Stimulated activated CD8-positive, alpha-beta memory T cell treated with anti-CD3 and anti-CD28 coated beads, Interleukin-7, amount 100 ng/mL, for 1 hour (primary cell): ENCODE measurements at places on chromosomes 11 and 22.

- no peak for DNase-seq
Measured at GRCh38 chr11:76742902-76743301, 40.3 kb upstream of the TSKU start.

DNA sequence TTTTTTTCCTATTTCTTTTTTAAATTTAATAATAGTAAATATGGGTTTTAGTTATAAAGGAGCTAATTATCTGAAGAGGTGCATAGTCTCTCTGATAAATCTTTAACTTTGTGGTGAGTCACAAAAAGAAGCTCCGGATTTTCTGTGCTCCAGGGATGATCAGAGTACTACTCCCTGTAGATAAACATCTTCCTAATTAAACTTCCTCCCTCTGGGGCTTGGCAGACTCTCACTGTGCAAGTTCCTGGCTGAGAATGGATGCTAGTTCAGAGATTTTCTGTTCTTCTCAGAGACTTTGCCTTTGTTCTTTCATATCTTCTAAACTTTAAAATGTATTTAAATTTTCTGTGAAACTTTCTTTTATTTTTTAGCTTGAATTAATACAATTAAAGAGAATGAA is at the start of gene OR10G7:
TSS of gene OR10G7 (minus strand) at position 72 of the 400 bp plus-strand sequence. CDS start 2,324 bp downstream, outside the sequence.
- DNase-seq, result no peak

- DNase-seq, result no peak
Measured at GRCh38 chr11:123587044-123587443, 67.4 kb downstream of the SCN3B start.

DNA sequence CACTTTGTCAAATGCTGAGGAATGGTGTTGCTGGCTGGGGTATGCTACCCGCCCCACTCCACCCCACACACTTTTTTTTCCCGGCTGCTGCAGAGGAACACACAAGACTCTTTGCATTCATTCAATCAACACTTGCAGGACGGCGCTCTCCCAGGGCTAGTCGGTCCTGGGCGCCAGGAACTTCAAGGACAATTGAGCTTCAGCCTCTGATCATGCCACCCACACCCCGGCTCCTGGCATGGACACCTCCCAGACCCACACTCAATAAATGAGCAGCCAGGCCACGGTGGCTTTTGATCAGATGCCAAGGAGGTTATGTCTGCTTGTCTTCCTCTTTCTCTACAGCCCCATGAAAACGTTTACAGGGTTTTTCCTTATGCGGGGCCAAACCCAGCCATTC is 19.8 kb downstream of the TPST2 start:
- DNase-seq, result no peak

- DNase-seq, result no peak
Measured at GRCh38 chr11:40207416-40207815, 1252.0 kb downstream of the LRRC4C start.

- DNase-seq, result no peak
Measured at GRCh38 chr11:68657021-68657780, 27.1 kb upstream of the GAL start.

- DNase-seq, result no peak
Measured at GRCh38 chr11:120029321-120029720, 108.6 kb downstream of the TRIM29 start.

DNA sequence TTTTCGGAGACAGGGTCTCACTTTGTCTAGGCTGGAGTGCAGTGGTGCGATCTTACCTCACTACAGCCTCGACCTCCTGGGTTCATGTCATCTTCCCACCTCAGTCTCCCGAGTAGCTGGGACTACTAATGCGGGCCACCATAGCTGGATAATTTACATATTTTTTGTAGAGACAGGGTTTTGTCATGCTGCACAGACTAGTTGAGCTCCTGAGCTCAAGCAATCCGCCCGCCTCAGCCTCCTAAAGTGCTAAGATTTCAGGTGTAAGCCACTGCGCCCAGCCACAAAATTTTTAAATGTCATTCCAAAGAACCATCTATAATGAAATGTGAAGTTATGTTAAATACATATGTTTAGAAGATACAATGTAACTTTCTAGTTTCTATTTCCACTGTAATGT is 4747.7 kb upstream of the OR11H1 start:
- no peak for DNase-seq

DNA sequence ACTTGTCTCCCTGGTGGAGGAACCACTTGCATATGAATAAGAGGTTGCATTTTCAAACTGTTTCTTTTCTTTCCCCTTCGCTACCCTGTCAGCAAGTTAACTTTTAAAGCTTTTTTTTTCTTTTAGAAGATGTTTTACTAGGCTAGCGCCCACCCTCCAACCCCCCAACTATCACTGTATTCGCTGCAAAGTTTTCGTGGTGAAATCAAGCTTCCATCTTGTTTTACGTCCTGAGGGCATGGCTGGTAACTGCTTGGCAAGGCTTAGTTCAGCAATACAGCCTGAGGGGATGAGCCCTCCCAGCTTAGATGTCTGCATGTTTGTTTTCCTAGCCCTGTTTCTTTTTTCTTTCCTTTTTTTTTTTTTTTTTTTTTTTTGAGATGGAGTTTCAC is 1359.3 kb downstream of the LRRC4C start:
- DNase-seq, result no peak

- DNase-seq, result no peak
Measured at GRCh38 chr11:19907839-19908238, 195.2 kb downstream of the NAV2 start.

- DNase-seq, result no peak
Measured at GRCh38 chr22:36281781-36282327, 28.9 kb downstream of the APOL1 start.

- no peak for DNase-seq
Measured at GRCh38 chr11:33970984-33971466, 79.1 kb upstream of the LMO2 start.

- no peak for DNase-seq
Measured at GRCh38 chr11:69821511-69822040, 2.4 kb upstream of the FGF3 start.

DNA sequence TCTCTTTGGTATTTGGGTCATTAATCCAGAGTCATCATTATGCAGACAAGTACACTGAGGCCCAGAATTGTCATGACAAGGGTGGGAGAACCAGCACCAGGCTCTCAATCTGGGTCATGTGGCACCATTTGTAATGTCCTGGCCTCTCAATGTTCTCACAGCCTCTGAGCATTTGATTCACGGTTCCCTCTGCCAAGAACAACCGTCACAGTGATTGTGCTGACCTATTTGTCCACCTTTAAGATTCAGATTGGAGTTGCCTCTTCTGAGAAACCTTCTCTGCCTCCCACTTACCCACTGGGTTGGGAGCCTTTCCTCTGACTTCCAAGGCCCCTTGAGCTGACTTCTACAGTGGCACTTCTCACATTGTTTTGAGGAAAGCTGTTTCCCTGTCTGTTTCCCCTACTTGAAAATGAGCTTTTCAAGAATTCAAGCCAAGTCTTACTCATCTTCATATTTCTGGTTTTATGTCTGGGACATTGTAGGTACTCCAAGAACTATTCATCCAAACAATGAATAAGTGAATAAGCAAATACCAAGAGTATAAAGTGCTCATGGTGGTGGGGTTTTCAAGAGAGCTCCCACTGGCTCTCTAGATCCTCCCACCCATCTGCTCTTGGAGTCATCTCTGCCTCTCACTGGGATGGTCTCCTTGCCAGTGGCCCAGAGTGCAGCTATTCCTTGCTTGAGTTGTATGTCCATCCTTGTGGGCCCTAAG is 126.4 kb upstream of the E2F8 start:
- no peak for DNase-seq

DNA sequence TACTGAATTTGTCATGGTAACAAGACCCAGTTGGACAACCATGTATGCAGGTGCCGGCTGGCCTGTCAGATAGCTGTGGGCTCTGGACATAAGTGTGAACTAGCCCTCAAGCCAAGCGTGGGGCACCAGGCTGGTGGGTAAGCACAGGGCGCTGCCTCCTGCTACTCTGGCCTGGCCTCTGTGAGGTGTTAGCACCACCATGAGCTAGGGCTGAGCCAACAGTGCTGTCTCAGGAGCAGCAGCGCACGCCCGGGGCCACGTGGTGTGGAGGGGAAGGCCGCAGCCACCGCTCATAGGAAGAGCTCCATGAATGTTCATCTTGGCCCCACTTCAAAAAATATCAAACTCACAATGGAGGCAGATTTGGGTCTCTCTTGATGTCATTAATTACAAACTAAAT is 35.3 kb upstream of the GNB1L start:
- no peak for DNase-seq

GRCh38 chr11:122486793-122487495 is 168.6 kb upstream of the UBASH3B start:
- no peak for DNase-seq

DNA sequence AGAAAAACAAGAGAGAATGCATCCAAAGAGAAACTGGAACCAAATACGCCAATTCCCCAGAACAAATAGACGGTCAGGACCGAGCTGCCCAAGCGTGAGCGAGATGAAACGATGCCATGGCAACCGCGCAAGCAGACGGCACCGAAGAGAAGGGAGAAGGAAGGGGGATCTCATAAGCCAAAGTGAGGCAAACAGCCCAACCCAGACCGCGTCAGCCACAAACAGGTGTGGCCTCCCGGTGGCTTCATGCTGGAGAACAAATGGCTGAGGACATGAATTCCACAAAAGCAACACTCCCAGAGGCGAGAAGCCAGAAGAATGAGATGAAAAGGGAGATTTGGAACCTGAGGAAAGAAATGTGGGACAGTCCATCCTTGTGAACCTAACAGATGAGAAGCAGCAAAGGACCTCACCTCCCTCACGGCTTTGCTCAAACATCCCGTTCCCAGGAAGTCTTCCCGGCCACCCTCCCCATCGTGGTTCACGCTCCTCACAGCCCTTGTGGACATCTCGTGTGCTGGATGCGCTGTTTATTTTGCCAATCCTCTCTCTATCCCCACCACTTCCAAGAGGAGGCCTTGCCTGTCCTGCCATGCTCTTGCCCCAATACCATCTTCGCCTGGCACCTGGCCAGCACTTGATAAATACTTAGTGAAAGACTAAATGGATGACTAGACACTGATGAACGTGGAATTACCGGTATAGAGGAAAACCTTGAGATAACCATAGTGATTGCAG is 89.1 kb upstream of the RTL6 start:
- DNase-seq, result no peak

DNA sequence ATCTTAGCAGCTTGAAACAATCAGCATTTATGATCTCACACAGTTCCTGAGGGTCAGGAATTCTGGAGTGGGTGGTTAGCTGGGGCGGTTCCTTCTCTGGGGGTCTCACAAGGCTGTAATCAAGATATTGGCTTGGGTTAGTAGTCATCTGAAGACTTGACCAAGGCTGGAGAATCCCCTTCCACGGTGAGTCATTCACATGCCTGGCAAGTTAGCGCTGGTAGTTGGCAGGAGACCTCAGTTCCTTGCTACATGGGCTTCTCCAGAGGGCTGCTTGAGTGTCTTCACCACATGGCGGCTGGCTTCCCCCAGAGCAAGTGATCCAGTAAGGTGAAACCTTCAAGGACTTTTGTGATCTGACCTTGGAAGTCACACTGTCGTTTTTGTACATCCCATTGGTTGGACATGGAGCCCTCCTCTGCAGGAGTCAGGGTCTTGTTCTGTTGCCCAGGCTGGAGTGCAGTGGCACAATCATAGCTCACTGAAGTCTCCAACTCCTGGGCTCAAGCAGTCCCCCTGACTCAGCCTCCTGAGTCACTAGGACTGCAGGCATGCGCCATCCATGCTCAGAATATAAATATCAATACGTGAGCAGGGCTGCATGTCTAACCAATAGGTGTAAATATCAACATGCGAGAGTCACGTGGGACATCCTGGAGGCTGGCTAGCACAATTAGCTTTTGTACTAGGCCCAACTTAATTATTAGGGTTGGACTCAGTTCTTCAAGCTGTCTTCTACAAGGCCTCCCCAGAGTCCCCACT is 7.2 kb upstream of the NIPSNAP1 start:
- DNase-seq, result no peak

DNA sequence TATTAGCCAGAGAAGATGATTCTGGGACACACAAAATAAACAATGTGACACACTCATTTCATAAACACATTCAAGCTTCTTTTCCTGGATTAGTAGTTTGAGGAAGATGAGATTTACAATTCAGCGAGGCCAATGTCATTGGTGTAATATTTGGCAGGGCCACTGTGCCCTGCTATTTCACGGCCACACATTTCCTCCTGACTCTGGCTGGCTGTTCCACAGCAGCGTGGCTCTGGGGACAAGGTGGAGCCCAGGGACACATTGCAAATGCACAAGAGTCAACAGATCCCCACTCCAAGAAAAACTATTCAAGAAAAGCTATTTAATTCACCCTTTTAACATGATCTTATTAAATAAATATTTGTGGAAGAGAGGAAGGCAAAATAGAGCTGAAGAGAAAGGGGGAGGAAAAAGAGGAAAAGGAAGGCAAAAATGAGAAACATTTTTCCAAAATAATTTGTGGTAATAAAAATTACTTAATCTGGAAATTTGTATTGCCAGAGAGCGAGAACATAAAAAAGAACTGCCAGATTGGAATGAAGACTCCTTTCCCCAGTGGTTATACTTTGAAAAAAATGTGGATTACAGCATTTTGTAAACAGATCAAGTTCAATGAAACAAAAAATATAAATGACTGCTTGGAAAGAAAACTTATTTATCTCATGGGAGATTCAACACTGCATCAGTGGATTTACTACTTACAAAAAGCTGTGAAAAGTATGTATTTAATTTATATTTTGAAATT is 27.1 kb downstream of the NXPE2 start:
- no peak for DNase-seq

DNA sequence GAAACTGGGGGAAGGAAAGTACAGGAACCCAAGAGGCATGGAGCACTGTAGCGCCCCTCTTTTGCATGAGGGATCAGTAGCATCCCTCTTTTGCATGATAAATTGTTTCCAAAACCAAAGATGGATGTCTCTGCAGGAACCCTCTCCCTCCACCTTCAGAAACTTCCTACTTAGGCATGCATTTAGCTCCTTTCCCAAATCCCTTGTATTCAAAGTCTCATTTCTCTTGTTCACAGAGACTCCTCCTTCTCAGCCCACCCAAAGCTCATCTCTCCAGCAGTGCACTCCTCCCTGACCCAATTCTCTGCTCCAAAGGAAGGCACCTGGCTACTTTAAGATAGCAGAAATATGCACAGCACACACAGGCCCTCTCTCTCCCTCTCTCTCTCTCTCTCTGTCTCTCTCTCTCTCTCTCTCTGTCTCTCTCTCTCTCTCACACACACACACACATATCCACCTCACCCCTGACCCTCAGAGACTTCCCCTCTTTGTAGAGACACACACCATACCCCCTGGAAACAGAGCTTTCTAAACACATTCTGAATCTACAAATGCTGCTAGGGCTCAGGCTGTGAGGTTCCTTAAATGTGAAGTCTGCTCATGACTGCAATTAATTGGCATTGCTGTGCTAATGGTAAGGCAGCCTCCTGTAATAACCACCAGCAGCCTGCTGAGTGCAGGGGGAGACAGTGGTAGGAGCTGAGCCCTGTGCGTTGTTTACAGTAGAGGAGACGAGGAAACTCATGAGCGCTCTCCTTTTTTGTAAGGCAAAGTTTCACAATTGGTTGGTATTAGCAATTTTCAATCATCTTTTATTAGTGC is 519.6 kb downstream of the NTM start:
- DNase-seq, result no peak

DNA sequence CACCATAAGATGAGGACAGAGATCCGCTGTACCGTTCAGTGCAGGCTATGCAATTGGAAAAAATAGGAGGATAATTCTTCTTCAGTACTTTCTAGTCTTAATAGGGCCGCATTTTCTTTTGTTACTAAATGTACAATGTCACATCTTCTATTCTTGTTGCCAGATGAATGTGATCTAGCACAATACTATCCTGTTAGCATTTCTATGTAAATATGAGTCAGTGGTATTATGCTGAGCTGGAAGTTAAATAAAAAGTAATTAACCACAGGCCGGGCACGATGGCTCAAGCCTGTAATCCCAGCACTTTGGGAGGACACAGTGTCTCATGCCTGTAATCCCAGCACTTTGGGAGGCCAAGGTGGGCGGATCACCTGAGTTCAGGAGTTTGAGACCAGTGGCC is 24.4 kb upstream of the BIRC3 start:
- no peak for DNase-seq
